Kidney epithelial cell (primary cell): ENCODE measurements at places on chromosomes 1 and 21. TPM values are rescaled to one million over a fixed set of nuclear protein-coding genes. Genes with fewer than 3 reads are reported as not detected.
A peak's percentile ranks its signal among the peaks of the same experiment; 100 is the strongest.

DNA sequence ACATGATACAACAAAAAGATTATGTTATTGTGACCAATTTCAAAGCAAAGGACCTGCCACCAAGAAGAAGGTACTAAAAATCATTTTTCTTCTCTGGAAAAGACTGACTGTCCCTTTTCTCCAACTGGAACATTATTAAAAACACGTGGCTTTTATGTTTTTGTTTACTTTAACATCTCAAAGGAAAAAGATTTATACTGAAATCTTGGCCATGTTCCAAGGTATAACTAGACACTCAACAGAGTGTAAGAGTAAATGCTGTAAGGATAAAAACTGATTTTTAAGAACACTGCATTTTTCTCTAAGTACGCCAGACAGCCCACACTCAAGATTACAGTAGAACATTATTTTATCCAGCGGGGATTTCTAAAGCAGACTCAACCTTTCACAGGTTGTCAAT lies 62.1 kb downstream of the BRWD1 start:
- DNase-seq = no peak

- no peak for DNase-seq
Measured at GRCh38 chr1:158020886-158021620, 27.6 kb downstream of the KIRREL1 start.

- no peak for DNase-seq
Measured at GRCh38 chr1:176111835-176112234, 95.3 kb downstream of the COP1 start.

- DNase-seq = no peak
Measured at GRCh38 chr1:31120783-31121180, 55.3 kb upstream of the PUM1 start.

DNA sequence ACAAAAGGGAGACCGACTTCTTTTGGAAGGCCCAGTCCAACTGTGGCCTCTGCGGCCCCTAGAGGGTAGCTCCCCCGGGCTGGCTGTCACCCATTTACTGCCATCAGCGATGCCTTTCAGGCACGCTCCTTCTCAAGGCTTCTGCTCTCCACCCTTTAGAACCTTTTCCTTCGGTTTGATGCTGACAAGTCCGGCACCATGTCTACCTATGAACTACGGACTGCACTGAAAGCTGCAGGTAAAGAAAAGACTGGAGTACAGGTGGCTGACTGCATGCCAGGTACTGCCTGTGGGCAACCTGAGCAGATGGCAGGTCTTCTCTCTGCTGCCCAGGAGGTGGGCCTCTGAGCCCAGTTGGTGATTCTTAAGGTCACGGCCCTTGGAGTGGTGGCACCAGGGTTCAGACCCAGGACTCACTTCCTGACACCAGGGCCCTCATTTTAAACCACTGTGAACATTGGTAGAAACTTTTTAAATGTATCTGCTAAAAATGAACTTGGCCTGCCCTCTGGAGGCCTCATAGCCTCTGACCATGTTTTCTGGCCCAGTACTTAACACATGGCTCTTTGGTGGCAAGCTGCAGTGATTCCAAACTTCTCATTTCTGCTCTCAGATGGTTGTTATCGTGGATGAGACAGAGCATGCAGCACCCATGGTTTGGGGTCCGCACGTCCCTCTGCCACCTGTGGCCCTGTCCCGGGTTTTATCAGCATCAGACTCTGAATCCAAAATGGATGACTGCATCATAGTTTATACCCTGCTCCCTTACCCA lies 45.7 kb downstream of the CAPN9 start:
- DNase-seq = no peak

DNA sequence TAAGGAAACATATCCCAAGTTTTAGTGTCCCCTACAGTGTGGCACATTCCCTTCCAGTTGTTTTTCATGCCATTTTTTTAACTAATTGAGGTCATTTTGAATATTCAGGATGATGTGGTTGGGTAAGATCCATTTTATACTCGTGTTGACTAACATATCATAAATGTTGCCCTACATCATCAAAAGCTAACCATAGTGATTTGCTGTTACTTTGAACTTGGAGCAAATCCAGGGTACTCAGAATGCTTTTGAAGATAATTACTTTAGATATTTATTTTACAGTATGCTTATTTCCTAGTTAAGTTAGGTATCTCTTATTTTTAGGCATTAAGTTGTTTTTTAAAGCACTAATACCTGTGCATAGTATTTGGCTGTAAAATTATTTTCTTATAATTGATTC lies 57.8 kb downstream of the DYRK1A start:
- no peak for DNase-seq

GRCh38 chr1:8987881-8988617 lies 38.2 kb downstream of the SLC2A7 start:
- no peak for DNase-seq

- DNase-seq = no peak
Measured at GRCh38 chr1:223180731-223181321, 37.8 kb upstream of the TLR5 start.

- no peak for DNase-seq
Measured at GRCh38 chr1:52345252-52345651, 20.8 kb downstream of the CC2D1B start.

DNA sequence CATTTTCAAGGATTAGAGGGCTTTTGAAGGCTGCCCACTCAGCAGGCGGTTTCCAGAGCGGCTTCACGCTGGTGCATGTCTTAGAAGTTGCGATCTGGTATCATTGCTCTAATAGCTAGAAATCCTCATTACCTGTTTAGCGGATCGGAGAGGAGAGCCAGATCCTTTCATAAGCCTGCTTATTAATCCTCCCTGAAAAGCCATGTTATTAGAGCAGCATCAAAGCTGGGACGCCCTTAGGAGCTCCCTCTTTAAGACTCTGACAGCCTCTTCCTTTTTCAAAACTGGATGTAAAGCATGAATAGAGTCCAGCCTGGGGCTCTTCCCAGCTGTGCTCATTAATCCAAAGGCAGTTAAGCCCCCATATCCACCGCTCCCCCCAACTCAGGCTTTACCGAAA lies 13.9 kb upstream of the CTSE start:
- DNase-seq = no peak

DNA sequence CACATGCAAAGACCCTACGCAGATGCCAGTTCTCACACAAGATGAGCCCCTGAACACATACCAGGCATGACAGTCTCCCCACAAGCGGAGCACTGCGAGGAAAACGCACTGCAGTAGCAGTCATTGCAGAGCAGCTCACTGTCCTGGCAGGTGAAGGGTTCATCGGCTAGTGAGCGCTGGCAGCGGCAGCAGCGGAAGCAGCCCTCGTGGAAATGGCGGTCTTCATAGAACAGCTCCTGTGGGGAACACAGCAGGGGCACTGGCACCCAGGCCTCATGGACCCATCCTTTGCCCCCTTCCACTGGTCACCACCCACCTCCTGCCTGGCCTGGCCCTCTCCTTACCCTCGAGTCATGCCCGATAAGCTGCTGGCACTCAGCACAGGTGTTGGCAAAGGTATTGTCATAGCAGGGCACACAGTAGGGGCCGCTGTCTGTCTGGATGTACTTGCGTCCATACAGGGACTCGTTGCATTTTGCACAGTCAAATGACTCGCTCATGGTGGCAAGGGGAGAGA lies 6.3 kb downstream of the FHL3 start:
- no peak for DNase-seq

GRCh38 chr1:47189844-47190508 lies at the start of gene PDZK1IP1:
Gene PDZK1IP1 (minus strand): TSS chr1:47190036. CDS start chr1:47189932, 104 bp downstream.
- peak; percentile 90 for DNase-seq

DNA sequence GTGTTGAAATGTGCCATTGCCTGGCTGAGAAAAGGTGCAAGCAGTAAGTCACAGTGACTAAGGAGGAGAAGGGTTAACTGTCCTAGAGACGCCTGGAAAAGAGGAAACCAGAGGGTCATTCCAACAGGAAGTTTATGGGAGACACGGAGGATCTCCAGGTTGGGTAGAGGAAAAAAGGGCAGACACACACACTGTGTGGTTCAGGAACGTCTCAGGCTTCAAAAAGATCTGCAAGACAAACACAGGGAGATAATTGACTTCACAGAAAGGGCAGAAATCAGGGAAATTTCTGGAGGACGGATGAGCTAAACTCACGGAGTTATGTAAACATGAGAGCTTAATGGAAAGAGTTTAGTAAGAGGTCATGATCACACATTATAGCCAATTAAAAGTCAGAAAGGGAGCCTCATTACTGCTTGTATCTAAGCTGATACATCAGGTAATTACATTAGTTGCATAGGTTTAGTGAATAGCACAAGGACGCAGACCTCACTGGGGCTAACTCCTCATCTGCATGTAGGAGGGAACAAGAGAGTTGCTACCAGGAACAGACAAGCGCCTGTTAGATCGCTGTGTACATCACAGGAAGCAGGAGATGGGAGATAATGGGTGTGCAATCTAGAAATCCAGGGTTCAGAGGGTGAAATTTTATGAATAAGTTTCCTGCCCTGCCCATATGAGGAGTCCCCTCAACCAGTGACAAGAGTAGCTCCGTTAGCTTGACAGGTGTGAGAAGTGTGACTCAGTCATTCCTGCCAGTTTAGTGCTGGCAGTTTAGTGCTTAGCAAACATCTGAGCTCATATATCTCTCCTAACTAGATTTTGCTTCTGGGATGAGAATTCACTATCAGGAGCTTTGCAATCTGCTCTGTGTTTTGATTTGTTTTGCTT lies 96.6 kb upstream of the TNR start:
- no peak for DNase-seq

DNA sequence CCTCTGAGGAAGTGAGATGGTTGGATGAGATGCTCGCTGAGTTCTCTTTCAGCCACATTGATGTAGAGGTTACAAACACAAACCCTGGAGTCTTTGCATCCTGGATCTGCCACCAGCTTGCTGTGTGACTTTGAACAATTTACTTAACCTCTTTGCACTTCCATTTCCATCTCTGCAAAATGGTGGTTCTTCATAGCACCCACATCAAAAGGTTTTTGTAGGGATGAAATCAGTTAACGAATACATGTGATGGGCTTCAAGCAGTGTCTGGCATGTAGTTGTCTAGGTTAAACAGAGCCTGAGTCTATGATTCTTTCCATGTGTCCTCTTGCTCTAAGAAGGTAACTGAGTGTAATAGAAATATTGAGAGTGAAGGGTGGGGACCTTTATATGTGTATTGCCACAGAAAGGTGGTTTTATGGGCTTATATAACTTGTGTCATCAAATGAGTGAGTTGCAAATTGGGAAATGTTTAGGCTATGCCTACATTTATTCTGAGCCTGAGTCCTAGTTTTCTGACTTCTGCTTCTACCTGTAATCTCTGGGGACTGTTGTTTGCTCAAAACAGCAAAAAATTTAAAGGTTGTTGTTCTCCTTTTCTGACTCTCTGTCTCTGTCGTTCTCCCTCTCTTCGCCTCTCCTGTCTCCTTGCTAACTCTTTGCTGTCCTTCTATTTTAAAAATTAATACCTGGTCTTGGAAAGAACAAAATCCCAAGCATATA lies 27.3 kb upstream of the LRRN2 start:
- no peak for DNase-seq

DNA sequence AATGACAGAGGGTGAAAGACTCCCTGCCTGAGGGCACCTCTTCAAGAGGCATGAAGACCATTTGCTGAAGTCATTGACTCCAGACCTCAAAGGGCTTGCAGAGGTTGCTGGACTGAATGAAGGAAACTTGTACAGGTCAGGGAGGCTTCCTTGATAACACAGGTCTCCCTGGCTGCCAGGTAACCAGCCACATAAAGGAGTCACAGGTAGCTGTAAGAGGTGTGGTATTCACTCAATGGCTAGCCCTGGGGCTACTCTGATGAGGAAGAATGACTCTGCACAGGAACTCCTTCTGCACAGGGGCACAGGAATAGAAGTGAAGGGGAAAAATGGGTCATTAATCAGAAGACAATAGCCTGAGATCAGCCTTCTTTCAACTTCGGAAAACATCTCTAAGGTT lies 187.5 kb downstream of the LMX1A start:
- DNase-seq = peak; percentile 31

DNA sequence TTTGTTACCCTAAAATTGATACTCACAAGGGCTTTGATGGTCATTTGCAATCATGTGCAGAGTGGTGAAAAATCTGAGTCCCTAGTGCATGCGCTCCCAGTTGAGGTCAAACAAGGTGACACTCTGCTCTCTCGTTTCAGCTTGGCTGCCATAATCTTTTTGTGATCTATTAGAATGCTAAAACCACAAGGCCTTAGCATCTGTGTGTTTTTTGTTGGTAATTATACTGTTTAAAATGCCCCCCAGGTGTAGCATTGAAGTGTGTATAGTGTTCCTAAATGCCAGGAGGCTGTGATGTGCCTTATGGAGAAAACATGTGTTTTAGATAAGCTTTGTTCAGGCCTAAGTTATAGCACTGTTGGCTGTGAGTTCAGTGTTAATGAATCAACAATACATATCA lies 89.3 kb downstream of the PLD5 start:
- no peak for DNase-seq

GRCh38 chr1:37636435-37636834 lies 1.7 kb upstream of the RSPO1 start:
- DNase-seq = no peak

- DNase-seq = peak; percentile 91
Measured at GRCh38 chr1:46247436-46248121, at the start of gene RAD54L. Gene RAD54L (plus strand): TSS chr1:46247763. CDS start chr1:46248406, 643 bp downstream.

DNA sequence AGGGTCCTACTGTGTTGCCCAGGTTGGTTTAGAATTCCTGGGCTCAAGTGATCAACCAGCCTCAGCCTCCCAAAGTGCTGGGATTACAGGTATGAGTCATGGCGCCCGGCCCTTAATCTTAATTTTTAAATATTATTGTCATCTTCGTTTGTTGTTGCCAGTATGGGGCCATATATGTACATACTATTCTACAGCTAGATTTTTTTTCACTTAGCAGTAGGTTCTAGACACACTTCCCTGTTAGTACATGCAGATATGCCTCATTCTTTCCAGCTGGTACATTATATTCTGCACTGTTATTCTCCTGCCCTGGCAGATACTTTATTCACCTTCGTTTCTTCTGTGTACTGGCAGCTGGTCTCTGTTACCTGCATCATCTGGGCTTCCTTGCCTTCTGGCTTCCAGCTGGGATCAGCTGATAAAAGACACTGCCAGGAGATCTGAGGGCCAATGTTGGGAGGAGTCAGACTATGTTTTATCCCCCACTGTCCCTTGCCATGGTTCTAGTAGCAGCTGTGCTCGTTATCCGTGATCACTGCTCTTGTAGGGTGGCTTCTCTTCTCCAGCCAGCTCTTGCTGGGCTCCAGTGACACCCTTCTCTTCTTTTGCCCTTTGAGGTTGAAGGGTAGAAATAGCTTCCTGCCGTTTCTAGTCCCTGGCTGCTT lies 24.7 kb downstream of the ST3GAL3 start:
- no peak for DNase-seq

DNA sequence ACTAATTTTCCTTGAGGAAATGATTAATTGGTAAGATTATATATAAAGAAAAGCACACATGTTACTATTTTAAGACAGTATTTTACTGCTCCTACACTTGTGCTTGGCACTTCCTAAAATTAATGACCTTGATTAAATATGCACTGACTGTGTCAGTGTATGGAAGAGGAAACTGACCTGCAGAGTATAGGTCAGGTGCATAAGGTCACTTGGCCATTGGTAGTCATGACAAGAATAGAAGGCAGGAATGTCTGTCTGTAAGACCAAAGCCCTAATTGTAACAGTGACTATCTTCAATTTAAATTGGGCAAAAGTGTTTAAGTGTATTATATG lies 128.0 kb upstream of the KCNK2 start:
- DNase-seq = no peak

Gene CD1B
- total RNA-seq = not detected in 2 replicates

Gene LAPTM5
- total RNA-seq = 2.6 and 3.1 TPM in 2 replicates

Gene RPE65
- total RNA-seq = not detected in 2 replicates

Gene CA14
- total RNA-seq = not detected in 2 replicates

Gene PRR9
- total RNA-seq = not detected in 2 replicates

Gene EXTL1
- total RNA-seq = 1.3 TPM in 1 of 2 replicates, not detected in the other

Gene FMO2
- total RNA-seq = not detected in 2 replicates

Gene S100A5
- 0.75 TPM in 1 of 2 replicates, not detected in the other for total RNA-seq

Gene DNALI1
- total RNA-seq = 8.7 and 12.9 TPM in 2 replicates

Gene GPR161
- 16.4 and 24.6 TPM in 2 replicates for total RNA-seq

Gene FTCD
- total RNA-seq = 0.33 TPM in 1 of 2 replicates, not detected in the other

Gene MRPL39
- 21.8 and 27.9 TPM in 2 replicates for total RNA-seq

Gene CLCA1
- not detected in 2 replicates for total RNA-seq

Gene FCGR2B
- not detected in 2 replicates for total RNA-seq

Gene MRPL9
- 92.1 and 119 TPM in 2 replicates for total RNA-seq
